Bronchial smooth muscle cell (primary cell): ENCODE measurements at places on chromosomes 5 and 9. TPM values are rescaled to one million over a fixed set of nuclear protein-coding genes. Genes with fewer than 3 reads are reported as not detected.

ITGA1 gene
- 0.94 and 4.3 TPM in 2 replicates for total RNA-seq

GPR151 gene
- total RNA-seq = not detected in 2 replicates

PRRX2 gene
- total RNA-seq = 21.5 and 44.3 TPM in 2 replicates

SPARC gene
- total RNA-seq = 615 and 832 TPM in 2 replicates

SMIM3 gene
- 23.5 and 38.1 TPM in 2 replicates for total RNA-seq

ARHGAP26 gene
- total RNA-seq = 8.2 and 10.9 TPM in 2 replicates

GFPT2 gene
- 63.4 and 66.5 TPM in 2 replicates for total RNA-seq

ERBIN gene
- 28.3 and 49.2 TPM in 2 replicates for total RNA-seq

IFNA5 gene
- total RNA-seq = 0.09 and 0.16 TPM in 2 replicates

IL9 gene
- total RNA-seq = not detected in 2 replicates

GPR150 gene
- under 0.01 and 0.32 TPM in 2 replicates for total RNA-seq

C5orf52 gene
- not detected in 2 replicates for total RNA-seq

IFNA2 gene
- total RNA-seq = not detected in 2 replicates

WDR38 gene
- total RNA-seq = not detected in 2 replicates

ZNF883 gene
- 2.4 and 4.1 TPM in 2 replicates for total RNA-seq

ARL14EPL gene
- total RNA-seq = 0.69 TPM in 1 of 2 replicates, not detected in the other

SNCAIP gene
- total RNA-seq = 0.09 and 0.16 TPM in 2 replicates

PCDHGA2 gene
- total RNA-seq = 2.3 and 4.9 TPM in 2 replicates
